T-helper 17 cell (primary cell): ENCODE measurements at places on chromosomes 4 and X.

DNA sequence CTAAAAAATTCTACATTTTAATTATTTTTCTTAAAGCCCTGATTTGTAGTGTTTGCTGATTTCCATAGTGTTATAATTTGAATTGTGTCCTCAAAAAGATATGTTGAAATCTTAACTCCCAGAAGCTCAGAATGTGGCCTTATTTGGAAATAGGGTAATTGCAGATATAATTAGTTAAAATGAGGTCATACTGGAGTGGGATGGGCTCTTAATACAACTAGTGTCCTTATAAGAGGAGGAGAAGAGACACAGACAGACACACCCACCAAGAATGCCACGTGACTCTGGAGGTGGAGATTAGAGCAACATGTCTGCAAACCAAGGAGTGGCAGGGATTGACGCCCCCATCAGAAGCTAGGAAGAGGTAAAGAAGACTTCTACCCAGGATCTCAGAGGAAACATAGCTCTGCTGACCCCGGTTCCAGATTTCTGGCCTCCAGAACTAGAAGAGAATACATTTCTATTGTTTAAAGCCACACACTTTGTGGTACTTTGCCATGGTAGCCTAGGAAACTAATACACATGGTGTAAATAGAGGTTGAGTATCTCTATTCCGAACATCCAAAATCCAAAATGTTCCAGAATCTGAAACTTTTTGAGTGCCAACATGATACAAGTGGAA, 70.5 kb upstream of the IRF2 start:
- H3K4me1 ChIP-seq = peaks cover under 1% of the 10 kb centered on the region
- no peak for DNase-seq
- H3K27ac ChIP-seq = no peak overlapping the region
- H3K36me3 ChIP-seq = no peaks in the 10 kb centered on the region
- no peak overlapping the region for H3K4me3 ChIP-seq

DNA sequence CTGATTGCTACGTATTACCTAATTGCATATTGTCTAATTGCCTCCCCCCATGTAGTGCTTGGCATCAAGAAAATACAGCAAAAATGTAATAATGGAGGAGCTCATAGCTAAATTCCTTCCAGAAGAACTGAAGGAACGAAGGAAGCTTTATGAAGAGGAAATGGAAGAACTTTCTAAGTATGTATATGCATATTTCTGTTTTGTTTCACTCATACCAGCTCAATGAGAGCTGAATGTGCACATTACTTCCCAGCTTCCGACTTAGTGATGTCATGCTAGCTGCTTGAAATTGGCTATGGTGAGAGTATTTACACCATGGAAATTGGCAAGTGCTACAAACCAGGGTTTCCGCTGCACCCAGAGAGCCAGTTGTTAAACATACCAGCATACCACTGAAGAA, 34.7 kb downstream of the LONRF3 start:
- DNase-seq = no peak
- no peak overlapping the region for H3K4me3 ChIP-seq
- no peaks in the 10 kb centered on the region for H3K4me1 ChIP-seq

GRCh38 chr4:6464842-6465588, 7.4 kb downstream of the PPP2R2C start:
- H3K4me3 ChIP-seq = no peak overlapping the region
- peaks cover 89% of the 10 kb centered on the region for H3K27me3 ChIP-seq
- no peak for DNase-seq

- peaks cover 4% of the 10 kb centered on the region for H3K4me1 ChIP-seq
- no peak for DNase-seq
- no peak overlapping the region for H3K27ac ChIP-seq
- H3K27me3 ChIP-seq = no peaks in the 10 kb centered on the region
Observed at GRCh38 chrX:107840971-107841370, 15.3 kb downstream of the MID2 start.

GRCh38 chr4:127505203-127505602, 127.6 kb upstream of the INTU start:
- no peak overlapping the region for H3K27ac ChIP-seq
- no peaks in the 10 kb centered on the region for H3K36me3 ChIP-seq
- H3K27me3 ChIP-seq = peaks cover 6% of the 10 kb centered on the region
- DNase-seq = no peak
- H3K4me1 ChIP-seq = no peaks in the 10 kb centered on the region

DNA sequence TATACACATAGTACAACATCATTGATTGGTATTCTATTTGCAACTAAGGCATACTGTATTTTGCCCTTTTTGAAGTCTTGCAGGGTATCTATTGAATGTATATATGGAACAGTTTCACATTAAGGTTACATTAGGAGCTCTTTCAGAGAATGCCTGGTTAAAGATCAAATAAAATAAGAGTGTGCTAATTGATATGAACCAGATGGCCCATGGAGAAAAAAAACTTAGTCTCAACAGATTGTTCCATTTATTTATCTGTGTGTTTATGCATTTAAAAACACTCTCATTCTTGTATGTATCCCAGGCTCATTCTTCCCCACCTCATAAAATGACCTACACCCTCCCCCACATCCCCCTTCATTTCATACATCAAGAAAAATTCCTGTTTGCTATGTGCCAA, 35.2 kb upstream of the GRIA2 start:
- no peak for DNase-seq
- H3K27me3 ChIP-seq = no peaks in the 10 kb centered on the region
- no peak overlapping the region for H3K4me3 ChIP-seq
- H3K4me1 ChIP-seq = no peaks in the 10 kb centered on the region
